ENCODE measurements at places on chromosomes 5 and 9.
A peak's percentile ranks its signal among the peaks of the same experiment; 100 is the strongest.

GRCh38 chr5:61330341-61330844, 1.7 kb upstream of the ZSWIM6 start:
- DNase-seq: peak; percentile 87

GRCh38 chr9:78030553-78031443, 813 bp downstream of the GNAQ start:
- peak; percentile 87 for DNase-seq

DNA sequence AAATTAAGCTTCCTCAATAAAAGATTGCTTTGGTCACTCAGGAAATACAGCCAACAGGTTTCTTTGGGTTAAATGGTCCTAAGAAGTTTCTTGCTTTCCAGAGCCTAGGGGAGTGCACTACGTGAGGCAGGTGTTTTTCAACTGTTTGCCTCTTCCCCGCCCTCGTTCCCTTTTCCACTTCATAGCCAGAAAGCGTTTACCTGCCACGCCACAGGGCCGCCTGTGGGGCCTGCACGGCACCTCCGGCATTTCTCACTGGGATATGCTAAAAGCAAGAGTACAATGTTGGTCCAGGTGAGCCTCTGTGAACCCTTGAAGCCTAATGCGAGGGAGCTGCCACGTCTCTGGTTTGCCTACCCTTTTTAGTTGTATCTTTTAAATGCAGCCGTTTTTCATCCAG, 167.6 kb upstream of the OTULINL start:
- DNase-seq: no peak

DNA sequence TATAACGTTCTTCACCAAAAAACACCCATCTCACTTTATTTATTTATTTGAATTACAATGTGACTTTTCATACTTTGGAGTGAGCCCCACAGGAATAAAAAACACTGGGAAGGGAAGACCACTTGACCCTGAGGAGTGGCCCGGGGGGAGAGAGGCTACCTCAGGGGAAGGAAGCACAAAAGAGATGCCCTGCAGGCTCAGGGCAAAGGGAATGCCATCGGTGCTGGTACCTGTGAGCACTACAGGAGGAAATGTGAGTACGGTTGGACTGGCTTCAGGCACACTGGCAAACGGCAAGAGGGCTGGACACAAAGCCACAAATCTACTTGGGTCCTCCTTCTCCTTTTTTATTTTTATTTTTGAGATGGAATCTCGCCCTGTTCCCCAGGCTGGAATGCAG, 363.9 kb upstream of the KLF4 start:
- DNase-seq: no peak

DNA sequence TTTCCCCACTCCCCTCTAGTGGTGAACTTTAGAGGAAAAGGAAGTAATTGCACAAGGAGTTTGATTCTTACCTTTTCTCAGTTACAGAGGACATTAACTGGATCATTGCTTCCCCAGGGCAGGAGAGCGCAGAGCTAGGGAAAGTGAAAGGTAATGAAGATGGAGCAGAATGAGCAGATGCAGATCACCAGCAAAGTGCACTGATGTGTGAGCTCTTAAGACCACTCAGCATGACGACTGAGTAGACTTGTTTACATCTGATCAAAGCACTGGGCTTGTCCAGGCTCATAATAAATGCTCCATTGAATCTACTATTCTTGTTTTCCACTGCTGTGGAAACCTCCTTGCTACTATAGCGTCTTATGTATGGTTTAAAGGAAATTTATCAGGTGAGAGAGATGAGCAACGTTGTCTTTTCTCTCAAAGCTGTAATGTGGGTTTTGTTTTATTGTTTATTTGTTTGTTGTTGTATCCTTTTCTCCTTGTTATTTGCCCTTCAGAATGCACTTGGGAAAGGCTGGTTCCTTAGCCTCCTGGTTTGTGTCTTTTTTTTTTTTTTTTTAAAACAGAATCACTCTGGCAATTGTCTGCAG, 25.3 kb downstream of the SLC22A5 start:
- DNase-seq: no peak

DNA sequence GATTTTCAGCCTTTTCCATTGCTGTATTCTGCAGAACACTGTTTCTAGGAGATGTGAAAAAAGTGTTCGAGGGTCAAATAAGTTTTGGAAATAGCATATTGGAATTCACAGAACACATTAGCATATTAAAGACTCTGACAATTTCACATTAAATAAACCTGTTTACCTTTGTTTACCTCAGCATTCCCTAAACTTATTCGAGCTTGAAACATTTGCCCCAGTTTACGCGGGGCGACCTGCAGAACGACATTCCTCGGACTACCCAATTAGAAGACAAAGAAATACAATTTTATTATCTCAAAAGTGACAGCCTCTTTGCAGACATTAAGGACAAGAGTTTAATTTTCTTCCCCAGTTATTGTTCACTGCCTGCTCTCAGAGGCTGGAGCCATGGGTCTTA, 110.3 kb upstream of the NFIB start:
- DNase-seq: no peak

GRCh38 chr5:126693806-126694205, 83.1 kb upstream of the LMNB1 start:
- DNase-seq: no peak

Measured in posterior vena cava (tissue), 2 donors.